HCEC 1CT (cell line): ENCODE measurements at places on chromosomes 13 and 19.

GRCh38 chr19:4391701-4392483 lies 8.5 kb downstream of the SH3GL1 start:
- DNase-seq, result peak; percentile 35

- peak; percentile 16 for DNase-seq
These were observed 2.2 kb downstream of the TNNT1 start for GRCh38 chr19:55146705-55147273.

DNA sequence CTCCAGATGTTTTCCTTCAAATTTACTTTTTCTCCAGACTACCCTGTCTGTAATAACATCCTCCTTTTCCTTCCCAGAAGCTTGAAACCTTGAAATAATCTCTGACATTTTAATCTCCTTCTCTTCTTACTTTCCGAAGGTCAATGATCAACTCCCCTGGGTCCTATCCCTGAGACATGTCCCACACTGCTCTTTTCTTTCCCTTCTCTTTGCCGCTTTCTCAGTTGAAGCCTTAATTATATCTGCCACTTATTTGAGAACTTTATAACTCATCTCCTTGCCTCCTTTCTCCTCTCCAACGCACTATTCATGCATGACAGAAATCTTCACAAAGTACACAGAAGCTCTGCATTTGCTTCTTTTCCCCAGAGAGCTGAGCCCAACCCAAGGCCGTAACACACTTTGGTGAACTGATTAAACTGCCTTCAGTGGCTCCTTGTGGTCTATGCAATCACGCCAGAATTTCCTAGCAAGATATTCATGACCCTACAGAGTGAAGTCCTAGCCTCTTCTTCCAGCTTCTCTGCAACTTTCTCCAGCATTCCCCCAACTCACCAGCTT lies 9.2 kb upstream of the WASF3 start:
- DNase-seq, result no peak

DNA sequence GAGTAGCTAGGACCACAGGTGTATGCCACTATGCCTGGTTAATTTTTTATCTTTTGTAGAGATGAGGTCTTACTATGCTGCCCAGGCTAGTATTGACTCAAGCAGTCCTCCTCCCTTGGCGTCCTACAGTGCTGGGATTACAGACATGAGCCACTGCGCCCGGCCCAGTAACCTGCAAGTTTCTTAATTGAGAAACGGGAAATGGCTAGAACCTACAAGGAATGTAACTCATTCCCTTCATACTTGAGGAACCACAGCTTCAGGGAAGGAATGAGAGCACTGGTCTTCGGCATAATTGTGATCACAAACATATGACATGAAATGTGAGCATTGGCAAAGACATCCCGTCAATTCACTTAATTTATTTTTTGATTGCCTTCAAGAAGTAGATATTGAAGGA lies 157.0 kb downstream of the KLF5 start:
- peak; percentile 25 for DNase-seq

DNA sequence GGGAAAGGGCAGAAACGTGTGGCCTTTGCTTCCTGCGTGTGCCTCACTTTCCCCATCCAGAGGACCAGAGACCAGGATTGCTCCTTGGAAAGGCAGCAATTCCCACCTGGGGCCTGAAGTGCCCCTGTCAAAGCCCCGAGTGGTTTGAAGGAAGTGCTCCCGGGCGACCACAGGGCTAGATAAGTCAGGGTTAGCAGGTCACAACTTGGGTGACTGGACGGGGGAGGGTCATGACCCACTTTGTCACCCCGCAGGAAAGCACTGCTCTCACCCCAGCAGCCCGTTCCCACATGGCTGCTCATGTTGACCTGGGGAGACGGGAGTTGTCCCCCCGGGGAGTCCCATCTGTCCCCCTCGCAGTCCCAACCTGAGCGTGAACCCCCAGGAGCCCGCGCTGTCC lies 459 bp downstream of the PRAM1 start:
- DNase-seq, result no peak

GRCh38 chr13:48296528-48296927 lies 7.0 kb upstream of the RB1 start:
- DNase-seq, result no peak

DNA sequence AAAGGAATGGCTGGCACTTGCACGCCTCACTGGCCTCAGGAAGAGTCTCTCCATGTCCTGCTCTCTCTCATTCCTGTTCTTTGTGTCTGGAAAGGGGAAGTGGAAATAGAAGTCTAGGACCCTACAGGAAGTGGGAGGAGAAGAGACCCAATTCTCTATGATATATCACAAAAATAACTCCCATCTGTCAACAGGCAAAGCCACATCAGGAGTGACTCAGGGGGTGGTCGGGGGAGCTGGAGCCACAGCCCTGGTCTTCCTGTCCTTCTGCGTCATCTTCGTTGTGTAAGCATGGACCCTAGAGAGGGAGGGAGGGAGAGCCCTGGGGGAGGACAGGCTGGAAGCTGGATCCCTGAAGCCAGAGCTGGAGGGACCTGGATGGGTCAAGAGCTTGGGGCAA lies 3.0 kb downstream of the SIGLEC9 start:
- no peak for DNase-seq

- no peak for DNase-seq
These were observed 836.4 kb downstream of the SLITRK6 start for GRCh38 chr13:84962849-84963248.

DNA sequence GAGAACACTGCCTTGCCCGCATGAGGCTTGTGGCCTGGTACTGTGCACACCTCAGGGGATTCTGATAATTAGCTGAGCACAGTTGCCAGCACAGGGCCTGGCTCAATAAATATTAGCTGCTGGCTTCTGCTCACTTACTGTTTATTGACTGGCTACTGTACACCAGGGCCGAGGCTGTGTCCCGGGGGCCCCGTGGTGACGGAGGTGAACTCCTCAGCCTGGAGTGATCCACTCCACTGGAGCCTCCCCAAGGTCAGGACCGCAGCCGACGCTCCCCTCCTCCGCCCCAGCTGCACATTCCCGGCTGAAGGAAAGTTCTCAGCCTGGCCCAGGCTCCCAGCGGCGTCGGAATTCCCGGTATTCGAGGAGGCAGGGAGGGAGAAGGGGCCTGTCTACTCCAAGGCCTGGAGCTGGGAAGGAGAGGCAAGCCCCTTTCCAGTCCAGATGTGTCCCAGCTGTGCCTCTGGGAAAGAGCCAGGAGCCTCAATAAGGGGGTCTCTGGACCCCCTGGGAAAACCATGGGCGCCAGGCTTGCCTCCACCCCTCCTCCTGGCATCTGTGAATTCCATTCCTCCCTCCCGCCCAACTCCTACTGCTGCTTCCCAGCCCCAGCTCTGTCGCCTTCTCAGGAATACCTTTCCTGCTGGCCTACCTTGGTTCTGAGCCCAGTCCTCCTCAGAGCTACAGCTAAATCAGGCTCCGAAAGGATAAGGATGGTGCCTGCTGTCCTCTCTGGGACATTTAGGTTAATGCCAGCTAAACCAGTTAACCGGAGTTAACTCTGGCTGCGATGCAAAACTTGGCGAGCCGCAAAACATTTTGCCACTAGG lies 7.3 kb downstream of the RPS16 start:
- peak; percentile 90 for DNase-seq

- no peak for DNase-seq
These were observed 323.1 kb downstream of the ZNF536 start for GRCh38 chr19:30695171-30695875.

DNA sequence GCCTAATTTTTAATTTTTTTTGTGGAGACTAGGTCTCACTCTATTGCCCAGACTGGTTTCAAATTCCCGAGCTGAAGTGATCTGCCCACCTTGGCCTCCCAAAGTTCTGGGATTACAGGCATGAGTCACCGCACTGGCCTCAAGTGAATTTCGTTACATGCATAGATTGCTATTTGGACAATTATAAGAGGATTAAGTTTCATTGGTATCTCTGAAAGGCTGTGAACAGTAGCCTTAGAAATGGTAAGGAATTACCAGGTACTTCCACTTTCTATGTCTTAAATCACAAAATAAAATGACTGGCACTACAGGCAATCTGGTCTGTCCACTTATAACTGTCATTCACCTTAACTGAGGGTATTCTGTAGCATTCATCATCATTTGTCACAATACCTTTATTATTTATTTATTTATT lies 2.9 kb upstream of the CCDC9 start:
- DNase-seq, result peak; percentile 83

- DNase-seq, result peak; percentile 65
These were observed 77.8 kb upstream of the RFC3 start for GRCh38 chr13:33740134-33740538.

GRCh38 chr13:91158017-91158395 lies 189.5 kb upstream of the MIR17HG start:
- DNase-seq, result no peak

- no peak for DNase-seq
These were observed 130.2 kb downstream of the MIPEP start for GRCh38 chr13:23758798-23759527.

DNA sequence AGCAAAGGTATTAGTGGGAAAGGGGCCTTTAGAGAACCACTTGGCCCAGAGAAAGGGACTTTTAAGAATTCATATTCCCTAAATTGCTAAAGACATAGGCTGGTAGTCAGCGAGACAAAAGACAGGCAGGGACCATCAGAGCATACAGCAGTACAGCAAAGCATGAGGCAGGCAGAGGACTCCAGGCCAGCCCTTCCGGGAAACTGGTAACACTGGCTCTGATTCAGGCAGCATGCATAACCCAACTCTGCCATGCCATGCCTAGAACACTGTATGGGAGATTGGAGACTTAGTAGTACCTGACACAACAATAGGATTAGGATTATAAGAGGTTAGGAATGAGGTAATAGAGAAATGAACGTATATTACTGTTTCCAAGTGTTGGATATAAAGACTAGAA lies 34.9 kb downstream of the CAB39L start:
- DNase-seq, result no peak

- DNase-seq, result no peak
These were observed 65.8 kb downstream of the KATNAL1 start for GRCh38 chr13:30241532-30241931.

DNA sequence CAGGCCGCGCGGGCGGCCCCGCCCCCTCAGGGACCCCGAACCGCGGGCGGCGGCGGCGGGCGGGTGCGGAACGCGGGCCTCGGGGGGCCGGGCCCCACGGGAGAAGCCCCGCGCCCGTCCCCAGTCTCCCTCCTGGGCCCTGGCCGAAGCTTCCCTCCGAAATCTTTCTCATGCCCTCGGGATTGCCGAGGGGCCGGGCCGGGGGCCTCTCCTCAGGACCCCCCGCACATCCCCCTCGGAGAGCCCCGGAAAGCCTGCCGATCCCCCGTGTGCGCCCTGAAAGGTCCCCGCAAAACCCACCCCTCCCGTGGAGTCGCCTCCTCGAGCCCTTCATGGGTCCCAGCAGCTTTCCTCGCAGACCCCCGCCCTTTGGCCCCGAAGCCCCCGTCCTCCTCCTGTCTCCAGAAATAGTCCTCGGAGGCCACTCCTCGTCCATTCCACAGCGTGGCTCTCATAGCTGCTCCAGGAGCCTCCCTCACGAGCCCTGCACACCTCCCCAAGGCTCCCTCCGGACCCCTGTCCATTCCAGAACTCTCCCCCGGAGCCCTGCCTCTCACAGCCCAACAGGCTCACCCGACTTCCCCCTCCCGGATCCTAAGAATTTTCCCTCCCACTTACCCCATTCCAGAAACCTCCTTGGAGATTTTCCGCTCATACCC lies 555 bp downstream of the SAMD4B start:
- no peak for DNase-seq
